ENCODE measurements at places on chromosomes 2 and 18.

DNA sequence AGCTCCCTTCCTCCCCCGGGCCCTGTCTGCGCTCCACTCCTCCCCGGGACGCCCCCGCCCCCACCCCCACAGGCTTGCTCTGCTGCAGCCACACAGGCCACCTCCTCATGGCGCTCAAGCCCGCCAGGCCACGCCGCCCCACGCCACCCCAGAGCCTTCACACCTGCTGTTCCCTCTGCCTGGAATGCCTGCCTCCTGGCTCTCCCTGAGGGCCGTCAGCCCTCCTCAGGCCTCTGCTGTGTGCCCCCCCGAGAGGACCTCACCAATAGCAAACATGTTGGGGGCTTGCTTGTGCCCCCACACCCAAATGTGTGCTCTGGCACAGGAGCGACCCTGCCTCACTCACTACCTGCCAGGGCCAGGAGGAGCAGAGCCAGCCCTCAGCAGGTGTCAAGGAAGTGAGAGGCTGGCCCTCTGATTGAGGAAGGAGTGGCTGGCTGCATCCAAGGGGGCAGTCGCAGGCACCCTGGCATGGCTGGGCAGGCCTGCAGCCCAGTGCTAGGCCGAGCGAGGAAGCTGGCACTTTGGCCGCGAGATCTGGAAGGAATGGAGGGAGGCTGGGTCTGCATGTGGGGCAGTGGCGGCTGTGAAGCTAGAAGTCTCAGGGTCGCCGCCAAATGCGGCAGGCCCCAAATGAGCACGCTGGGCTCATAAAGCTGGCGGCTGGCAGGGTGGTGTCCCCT, 86.5 kb downstream of the INHBB start:
- DNase-seq: no peak

GRCh38 chr18:44781886-44782285, 101.2 kb downstream of the SETBP1 start:
- DNase-seq: no peak

DNA sequence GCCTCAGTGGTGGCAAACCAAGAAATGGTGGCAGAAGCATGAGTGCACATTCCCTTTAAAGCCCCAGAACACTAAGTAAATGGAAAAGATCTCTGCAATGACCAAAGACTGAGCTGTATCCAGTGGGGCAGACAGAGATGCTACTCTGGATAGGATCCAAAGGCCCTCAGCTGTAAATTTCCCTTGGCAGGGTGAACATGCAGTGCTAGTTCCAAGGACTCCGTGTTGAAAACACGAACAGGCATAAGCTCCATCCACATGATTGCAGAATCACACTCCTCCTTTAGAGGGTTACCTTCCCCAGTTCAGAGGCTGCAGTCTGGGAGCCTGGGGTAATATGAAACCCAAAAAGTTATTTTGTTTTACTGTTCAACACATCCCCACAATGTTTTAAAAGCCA, 98.6 kb upstream of the KLF7 start:
- no peak for DNase-seq

GRCh38 chr2:55885127-55885943, 38.2 kb downstream of the EFEMP1 start:
- DNase-seq: no peak

GRCh38 chr2:233122541-233122940, 62.4 kb downstream of the INPP5D start:
- no peak for DNase-seq

- no peak for DNase-seq
These were observed 329.7 kb upstream of the MEIS1 start for GRCh38 chr2:66105066-66105753.

GRCh38 chr2:239003624-239004273, 155.9 kb downstream of the TWIST2 start:
- no peak for DNase-seq

DNA sequence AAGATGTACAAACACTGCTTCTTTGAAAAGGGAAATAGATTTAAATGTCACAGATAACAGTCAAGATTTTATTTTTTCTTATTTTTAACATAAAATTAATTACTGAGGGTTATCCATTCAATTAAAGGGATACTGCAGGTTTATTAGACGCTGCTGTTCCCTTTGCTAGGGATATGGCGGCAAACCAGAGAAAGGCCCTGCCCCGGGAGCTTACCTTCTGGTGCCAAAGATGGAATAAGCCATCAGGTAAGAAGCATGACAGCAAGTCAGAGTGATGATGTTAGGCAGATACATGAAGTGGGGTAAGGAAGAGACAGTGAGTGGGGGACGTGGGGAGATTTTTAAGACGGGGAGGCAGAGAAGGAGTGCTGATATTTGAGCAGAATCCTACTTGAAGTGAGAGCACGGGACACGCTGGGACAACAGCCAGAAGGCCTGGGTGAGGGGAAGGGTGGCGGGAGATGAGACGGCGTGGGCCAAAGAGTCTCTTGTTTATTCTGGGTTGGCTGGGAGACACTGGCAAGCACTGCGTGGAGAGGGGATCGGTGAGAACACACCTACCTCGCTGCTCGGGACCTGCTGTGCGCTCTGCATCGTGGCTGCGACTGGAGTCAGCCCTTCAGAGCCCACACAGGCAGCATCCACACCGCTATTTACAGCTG, 250.5 kb upstream of the TMEM200C start:
- DNase-seq: no peak
